ENCODE measurements at places on chromosomes 1 and 21.

GRCh38 chr1:209349363-209350308 is 233.9 kb upstream of the CAMK1G start:
- DNase-seq, result no peak

- DNase-seq, result no peak
These were observed 321.7 kb downstream of the HHAT start for GRCh38 chr1:210650403-210650802.

- DNase-seq, result no peak
These were observed 397.0 kb upstream of the ADAMTS5 start for GRCh38 chr21:27363719-27364477.

GRCh38 chr1:59007820-59008598 is 224.2 kb upstream of the JUN start:
- DNase-seq, result no peak

DNA sequence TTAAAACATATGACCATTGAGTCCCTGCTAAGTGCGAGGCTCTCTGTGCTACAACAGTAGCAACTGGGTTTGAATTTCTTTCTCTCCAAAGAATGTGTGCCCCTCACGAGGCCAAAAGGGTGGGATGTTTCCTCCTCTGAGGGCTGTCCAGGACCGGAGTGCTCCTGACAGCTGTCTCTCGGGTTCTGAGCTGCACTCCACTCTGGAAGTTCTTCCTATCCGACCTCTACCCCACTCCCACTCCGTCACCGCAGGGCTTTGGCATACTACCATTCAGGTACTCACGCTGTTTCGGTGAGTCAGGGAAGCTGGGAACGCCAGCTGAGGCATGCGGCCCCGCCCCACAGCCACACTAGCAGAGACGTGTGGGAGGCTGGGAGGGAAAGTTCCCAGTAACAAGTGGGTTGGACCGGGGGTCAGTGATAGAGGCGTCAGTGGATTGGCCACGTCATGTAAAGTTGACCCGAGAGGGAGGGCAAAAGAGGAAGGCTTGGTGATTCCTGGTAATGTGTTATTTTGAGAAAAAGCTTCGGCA is 705 bp upstream of the SLC50A1 start:
- DNase-seq, result peak; percentile 45

DNA sequence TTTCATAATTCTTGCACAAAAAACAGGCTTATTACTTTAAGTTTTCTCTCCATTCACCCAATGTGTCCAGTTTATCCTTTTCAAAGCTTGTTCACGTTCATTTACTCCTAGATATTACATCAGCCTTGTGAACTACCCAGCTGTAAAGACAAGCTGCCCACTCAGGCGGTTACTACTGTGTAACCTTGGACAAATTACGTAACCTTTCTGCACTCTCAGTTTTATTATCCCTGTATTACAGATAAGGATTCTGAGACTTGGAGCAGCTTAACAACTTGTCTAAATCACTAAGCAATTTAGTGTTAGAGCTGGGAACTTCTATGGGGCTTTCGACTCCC is 20.5 kb upstream of the LPAR3 start:
- DNase-seq, result no peak

GRCh38 chr1:99305626-99306025 is 41.3 kb downstream of the PLPPR4 start:
- no peak for DNase-seq

DNA sequence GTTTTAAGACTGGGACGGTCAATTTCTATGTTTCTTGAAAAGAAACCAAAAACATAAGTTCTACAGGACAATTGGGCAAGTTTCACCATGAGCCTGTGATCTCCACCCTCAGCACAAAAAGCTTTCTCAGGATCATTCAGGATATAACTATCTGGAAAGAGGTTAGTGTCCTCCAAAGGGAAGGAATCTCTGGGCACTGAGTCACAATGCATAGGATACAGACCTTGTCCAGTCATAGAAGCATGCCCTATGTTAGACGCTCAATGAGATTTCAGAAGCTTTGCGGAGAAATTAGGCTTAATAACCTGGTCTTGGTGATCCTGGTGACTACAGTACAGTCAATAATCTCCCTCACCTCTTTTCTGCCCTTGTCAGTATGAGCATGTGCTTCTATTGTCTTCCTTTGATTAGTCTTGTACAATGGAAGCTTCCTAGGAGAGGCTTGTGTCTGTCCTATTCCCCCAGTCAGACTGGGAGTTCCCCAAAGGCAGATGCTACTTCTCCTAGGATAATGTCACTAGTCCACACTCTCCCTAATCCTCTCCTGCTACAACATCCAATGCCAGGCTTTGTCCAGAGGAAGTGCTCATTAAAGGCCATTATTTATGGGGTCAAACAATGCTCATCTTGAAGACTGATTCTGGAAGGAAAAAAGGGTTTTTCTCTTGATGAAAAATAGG is 97.4 kb downstream of the KCNH1 start:
- no peak for DNase-seq

DNA sequence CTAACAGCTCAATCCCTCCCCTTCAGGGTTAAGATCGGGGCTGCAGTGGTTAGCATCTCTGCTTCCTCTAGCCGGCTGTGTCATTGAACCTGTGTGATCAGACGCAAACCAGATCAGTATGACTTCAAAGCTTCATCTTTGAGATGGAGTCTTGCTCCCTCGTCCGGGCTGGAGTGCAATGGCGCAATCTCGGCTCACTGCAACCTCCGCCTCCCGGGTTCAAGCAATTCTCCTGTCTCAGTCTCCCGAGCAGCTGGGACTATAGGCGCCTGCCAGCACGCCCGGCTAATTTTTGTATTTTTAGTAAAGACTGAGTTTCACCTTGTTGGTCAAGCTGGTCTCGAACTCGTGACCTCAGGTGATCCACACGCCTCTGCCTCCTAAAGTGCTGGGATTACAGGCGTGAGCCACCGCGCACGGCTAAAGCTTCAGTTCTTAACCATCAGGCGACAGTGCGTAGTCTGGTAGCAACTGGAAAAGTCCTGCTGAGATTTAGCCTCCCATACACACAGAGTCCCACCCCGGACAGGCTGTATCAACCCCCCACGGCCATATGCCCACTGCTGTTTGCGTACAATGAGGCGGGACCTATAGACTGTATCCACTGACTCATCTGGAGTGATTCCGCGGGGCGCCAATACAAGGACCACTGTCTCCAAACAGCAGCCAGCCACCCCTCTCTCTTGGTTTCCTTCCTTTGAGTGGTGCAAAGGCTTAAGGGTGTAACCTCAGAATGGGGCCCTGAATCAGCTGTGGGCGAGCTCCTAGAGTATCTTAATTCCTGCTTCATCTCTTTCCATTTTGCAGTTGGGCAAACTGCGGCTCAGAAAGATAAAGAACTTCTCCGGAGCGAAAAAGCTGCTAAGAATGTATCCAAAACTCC is 23.3 kb downstream of the CELA3A start:
- no peak for DNase-seq

- no peak for DNase-seq
These were observed 20.7 kb downstream of the SH3BP5L start for GRCh38 chr1:248804771-248805681.

Data from NCI-H2107 (cell line).